Right cardiac atrium (tissue), 5 donors: ENCODE measurements at places on chromosomes 2 and 18. TPM values are rescaled to one million over a fixed set of nuclear protein-coding genes. Genes with fewer than 3 reads are reported as not detected.

The FOXD4L1 gene
- 0.11 TPM for total RNA-seq

The HRH4 gene
- total RNA-seq, result not detected

The GPR17 gene
- not detected for total RNA-seq

The HOXD10 gene
- total RNA-seq, result not detected

The NEURL3 gene
- not detected for total RNA-seq

GRCh38 chr2:128320192-128320905 is 1.7 kb upstream of the HS6ST1 start:
- no peak for DNase-seq
